Mesenchymal stem cell (in vitro differentiated cells and primary cell): ENCODE measurements at places on chromosomes 3 and 15.

DNA sequence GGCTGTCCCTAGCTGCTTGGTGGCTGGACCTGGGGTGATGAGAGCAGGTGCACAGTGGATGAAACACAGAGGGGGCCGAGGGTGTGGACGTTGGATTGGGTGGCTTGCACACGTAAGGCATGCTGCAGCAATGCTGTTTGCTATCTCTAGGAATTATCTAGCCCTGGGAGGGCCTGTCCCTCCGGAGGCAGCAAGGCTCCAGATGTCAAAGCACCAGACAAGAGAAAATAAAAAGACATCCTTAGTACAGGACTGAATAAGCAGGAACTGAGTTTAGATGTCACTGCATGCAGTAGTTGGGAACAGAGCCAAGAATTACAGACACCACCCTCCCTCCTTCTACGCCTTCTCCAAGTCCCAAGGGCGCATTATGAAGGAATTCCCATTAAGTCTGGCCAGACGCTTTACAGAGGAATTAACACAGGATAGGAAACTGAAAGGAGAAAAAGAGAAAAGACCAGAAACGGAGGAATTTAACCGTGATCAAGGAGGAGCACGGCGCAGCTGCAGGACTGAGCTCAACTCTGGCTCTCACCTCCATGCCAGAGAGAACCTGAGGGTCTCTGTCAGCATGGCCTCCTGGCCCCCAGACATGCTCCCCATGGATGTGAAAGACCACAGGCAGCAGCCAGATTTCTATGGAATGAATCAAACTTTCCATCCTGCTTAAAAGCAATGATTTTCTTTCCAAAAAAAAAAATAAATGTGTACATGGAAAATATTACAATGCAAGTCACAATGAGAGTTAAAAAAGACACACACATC, 13.8 kb downstream of the ATP10A start:
- peak; percentile 27 for DNase-seq

GRCh38 chr3:73535931-73536330, 88.8 kb downstream of the PDZRN3 start:
- H3K4me3 ChIP-seq, result no peak overlapping the region
- H3K27ac ChIP-seq, result no peak overlapping the region
- H3K27me3 ChIP-seq, result no peaks in the 10 kb centered on the region
- peaks cover 6% of the 10 kb centered on the region for H3K36me3 ChIP-seq
- DNase-seq, result no peak
- H3K4me1 ChIP-seq, result peaks cover 2% of the 10 kb centered on the region

DNA sequence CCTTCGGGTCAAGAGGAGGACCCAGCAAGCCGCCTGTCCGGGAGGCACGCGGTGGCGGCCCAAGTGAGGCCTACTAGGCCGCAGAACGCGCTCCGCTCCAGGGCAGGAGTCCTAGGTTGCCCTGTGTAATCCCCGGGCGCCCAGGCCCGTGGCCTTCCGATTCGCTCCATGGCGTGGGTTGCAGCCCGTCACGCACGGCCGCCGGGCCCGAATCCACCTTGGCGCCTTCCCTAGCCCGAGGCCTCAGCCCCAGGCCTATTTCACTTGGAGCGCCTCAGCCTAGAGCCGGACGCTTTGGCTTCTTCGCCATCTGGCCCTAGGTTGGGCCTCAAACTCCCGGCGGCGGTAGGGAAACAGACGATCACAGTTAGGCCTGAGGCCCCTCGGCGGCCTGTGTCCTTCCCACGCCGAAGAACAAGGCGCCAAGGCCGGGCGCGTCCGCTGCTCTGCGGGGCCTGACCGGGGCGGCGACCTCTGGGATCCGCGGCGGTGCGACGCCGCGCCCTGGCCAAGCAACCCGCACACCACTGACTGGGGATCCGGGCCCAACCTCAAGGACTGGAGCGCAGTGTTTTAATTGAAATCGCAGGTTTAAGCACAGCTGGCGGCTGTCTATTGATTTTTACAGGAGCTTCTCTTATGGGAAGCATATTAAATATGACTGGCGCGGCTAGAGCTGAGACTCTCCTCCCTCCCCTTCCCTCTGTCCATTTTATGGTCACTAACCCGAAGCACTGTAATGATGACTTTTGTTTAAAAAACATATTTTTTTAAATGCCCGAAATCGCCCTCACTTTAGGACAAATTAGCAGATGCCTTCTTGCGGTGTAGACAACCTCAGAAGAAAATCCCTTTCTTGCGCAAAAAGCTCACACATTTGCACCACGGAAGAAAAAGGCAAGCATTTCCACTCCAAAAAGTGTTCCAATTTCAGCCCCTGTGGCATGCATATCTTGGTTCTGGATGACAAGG, 3.8 kb upstream of the FEZF2 start:
- peaks cover 18% of the 10 kb centered on the region for H3K4me1 ChIP-seq
- no peak overlapping the region for H3K4me3 ChIP-seq
- no peak overlapping the region for H3K27ac ChIP-seq
- peaks cover 98% of the 10 kb centered on the region for H3K27me3 ChIP-seq
- H3K36me3 ChIP-seq, result no peaks in the 10 kb centered on the region

- H3K4me3 ChIP-seq, result no peak overlapping the region
- no peaks in the 10 kb centered on the region for H3K27me3 ChIP-seq
- H3K4me1 ChIP-seq, result no peaks in the 10 kb centered on the region
- H3K36me3 ChIP-seq, result peaks cover 10% of the 10 kb centered on the region
- no peak overlapping the region for H3K27ac ChIP-seq
These were observed 77.8 kb downstream of the NBEAL2 start for GRCh38 chr3:47057212-47057671.

GRCh38 chr15:33234020-33234461, 39.5 kb upstream of the FMN1 start:
- no peaks in the 10 kb centered on the region for H3K36me3 ChIP-seq
- H3K27me3 ChIP-seq, result peaks cover 21% of the 10 kb centered on the region
- no peak overlapping the region for H3K27ac ChIP-seq
- H3K4me3 ChIP-seq, result no peak overlapping the region
- H3K4me1 ChIP-seq, result peaks cover 1% of the 10 kb centered on the region

GRCh38 chr15:81288616-81289015, 35.3 kb downstream of the STARD5 start:
- H3K4me1 ChIP-seq, result no peaks in the 10 kb centered on the region
- no peak overlapping the region for H3K27ac ChIP-seq
- H3K4me3 ChIP-seq, result no peak overlapping the region
- no peaks in the 10 kb centered on the region for H3K36me3 ChIP-seq
- peaks cover 58% of the 10 kb centered on the region for H3K27me3 ChIP-seq
- no peak for DNase-seq

DNA sequence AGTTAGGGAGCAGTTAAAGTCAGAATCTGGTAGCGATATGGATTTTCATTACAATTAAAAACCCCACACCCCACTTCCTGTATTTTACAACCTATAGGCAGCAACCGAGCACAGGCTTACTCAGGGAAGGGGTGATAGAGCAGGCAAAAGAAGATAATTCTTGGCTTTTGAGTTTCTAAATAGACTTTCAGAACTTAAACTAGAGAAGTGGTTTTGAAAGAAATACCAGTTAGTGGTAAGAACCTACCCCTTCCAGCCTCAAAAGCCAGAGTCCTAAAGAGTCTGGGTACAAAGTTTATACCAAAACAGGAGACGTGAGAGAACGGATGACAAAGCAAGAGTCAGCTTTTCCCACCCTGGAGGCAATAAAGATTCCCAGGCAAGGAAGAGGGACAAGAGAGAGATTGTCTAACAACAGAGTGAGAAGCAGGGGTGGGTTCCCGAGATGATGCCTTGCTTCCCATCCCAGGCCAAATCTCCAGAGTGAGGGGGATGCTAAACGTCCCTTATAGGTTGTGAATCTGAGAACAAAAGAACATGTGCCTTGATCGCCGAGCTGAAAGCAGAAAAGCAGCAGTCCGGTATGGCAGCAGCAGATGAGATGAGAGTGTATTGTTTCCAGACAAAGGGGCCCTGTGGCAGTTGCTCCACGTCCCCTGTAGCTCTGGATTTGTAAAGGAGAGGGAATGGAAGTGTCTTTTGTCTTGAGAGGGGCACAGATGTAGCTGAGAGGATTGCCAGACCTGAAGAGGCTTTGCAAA, 36.8 kb downstream of the KLHL6 start:
- H3K36me3 ChIP-seq, result no peaks in the 10 kb centered on the region
- no peak overlapping the region for H3K27ac ChIP-seq
- no peak for DNase-seq
- H3K27me3 ChIP-seq, result peaks cover 51% of the 10 kb centered on the region
- H3K4me3 ChIP-seq, result no peak overlapping the region

DNA sequence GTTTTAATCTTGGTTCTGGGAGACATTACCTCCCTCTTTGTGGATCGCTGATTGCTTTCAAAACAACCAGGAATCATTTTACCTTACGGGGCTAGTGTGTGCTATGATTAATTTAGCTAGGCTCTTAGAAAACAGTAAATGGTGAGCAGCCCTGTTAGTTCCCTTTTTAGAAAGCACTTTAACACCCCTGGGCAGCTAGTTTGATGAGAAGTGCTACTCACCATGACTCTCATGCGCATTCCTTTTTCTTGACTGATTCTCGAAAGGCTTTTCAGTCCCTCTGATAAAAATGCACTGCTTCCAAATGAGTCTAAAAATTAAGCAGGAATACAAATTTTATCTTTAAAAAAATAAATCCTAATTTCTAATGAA, 75.3 kb upstream of the LEKR1 start:
- H3K27me3 ChIP-seq, result no peaks in the 10 kb centered on the region
- DNase-seq, result no peak
- peak overlapping the region; percentile 97 for H3K27ac ChIP-seq
- H3K36me3 ChIP-seq, result no peaks in the 10 kb centered on the region
- peaks cover 9% of the 10 kb centered on the region for H3K4me1 ChIP-seq
- H3K4me3 ChIP-seq, result no peak overlapping the region

- H3K36me3 ChIP-seq, result peaks cover 23% of the 10 kb centered on the region
- H3K27me3 ChIP-seq, result peaks cover 8% of the 10 kb centered on the region
- no peak for DNase-seq
- H3K4me3 ChIP-seq, result no peak overlapping the region
- H3K4me1 ChIP-seq, result peaks cover 35% of the 10 kb centered on the region
These were observed 1.8 kb upstream of the LAMB2 start for GRCh38 chr3:49134471-49135265.

- H3K4me3 ChIP-seq, result no peak overlapping the region
- H3K36me3 ChIP-seq, result peaks cover 45% of the 10 kb centered on the region
- DNase-seq, result no peak
- no peak overlapping the region for H3K27ac ChIP-seq
- H3K4me1 ChIP-seq, result peaks cover 29% of the 10 kb centered on the region
These were observed 33.0 kb downstream of the ANP32A start for GRCh38 chr15:68787609-68788263.

DNA sequence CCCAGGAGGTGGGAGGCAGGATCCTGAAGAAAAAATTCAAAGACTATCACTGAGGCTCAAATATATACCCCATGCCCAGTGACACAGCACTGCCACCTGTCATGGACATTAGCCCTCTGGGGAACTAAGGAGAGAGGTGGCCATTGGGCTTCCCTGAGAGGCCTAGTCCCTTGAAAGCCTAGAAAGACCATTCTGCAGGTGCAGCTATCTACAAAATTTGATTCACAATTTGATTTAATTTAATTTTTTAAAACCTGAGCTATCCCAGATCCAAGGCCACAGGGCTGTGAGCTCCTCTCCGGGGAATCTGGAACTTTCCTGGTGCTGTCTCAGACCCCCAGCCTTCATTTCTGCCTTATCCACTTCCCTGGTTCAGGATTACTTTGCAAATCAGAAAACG, 16.9 kb upstream of the KLHL24 start:
- H3K4me1 ChIP-seq, result no peaks in the 10 kb centered on the region
- H3K27ac ChIP-seq, result no peak overlapping the region
- no peak for DNase-seq
- peaks cover 26% of the 10 kb centered on the region for H3K27me3 ChIP-seq
- H3K4me3 ChIP-seq, result no peak overlapping the region

- H3K4me1 ChIP-seq, result no peaks in the 10 kb centered on the region
- DNase-seq, result no peak
- no peak overlapping the region for H3K27ac ChIP-seq
- no peaks in the 10 kb centered on the region for H3K36me3 ChIP-seq
- H3K27me3 ChIP-seq, result no peaks in the 10 kb centered on the region
These were observed 62.7 kb downstream of the CERS3 start for GRCh38 chr15:100466073-100466472.

DNA sequence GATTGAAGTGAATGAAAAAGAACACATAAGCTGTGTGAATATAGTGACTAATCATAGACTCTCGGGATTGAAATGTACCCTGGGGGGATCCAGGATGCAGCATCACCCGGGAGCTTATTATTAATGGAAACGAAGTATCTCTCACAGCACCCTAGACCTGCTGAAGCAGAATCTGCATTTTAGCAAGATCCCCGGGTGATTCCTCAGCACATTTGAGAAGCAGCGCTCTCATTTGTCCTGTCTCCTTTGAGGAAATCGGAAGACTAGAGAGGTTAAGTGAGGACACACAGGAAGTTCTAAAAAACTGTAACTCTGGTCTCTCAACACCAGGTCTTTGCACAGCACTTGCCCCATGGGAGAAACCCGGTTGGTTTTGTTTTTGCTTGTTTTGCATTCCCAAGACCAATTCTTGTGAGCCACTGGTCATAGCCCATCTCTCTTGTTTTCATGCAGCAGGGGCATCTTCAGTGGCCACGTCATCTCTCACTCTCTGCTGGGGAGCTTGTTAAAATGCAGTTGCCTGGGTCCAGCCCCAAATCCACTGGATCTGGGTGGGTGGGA, 30.2 kb downstream of the ZNF710 start:
- peaks cover 1% of the 10 kb centered on the region for H3K36me3 ChIP-seq
- H3K4me1 ChIP-seq, result peaks cover 22% of the 10 kb centered on the region
- peak; percentile 85 for DNase-seq
- H3K27me3 ChIP-seq, result no peaks in the 10 kb centered on the region

DNA sequence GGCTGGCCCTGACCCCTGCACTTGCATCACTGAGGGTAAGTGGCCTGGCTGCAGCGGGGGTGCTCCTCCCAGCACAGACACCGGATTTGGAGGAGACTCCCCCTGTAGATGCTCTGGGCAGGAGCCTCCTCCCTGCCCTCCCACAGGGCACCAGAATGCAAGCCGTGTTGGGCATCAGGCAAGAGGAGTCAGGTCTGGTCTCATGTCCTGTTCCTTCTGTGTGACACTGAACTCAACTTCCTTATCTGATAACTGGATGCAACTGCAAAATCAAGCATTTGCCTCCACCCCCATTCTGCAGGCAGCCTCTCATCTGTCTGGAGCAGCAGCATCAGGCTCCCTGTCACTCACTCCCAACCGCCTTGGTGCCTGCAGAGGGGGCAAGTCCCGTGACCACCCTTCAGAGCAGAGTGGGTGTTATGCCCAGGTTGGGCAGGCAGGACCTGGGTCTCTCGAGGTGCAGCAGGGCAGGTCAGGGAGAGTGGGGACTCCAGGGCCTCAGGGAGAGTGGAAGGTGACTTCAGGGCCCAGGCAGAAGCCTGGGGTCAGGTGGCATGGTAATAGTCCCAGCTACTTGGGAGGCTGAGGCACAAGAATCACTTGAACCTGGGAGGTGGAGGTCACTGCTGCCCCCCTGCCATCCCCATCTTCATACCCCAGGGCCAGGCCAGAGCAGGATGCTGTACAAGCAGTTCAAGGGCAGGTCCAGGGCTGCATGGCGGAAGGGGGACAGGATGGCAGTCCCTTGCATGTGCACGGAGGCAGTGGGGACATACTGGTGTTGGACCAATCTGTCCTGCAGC, 10.5 kb upstream of the RPL29 start:
- peaks cover 34% of the 10 kb centered on the region for H3K27me3 ChIP-seq
- H3K4me1 ChIP-seq, result peaks cover 17% of the 10 kb centered on the region
- H3K36me3 ChIP-seq, result no peaks in the 10 kb centered on the region
- no peak overlapping the region for H3K4me3 ChIP-seq
- no peak for DNase-seq

GRCh38 chr15:31106495-31107300, 5.2 kb upstream of the TRPM1 start:
- peaks cover 11% of the 10 kb centered on the region for H3K27me3 ChIP-seq
- no peak overlapping the region for H3K27ac ChIP-seq
- H3K4me3 ChIP-seq, result no peak overlapping the region
- no peak for DNase-seq
- H3K4me1 ChIP-seq, result peaks cover 18% of the 10 kb centered on the region

GRCh38 chr3:16171825-16172224, 2.7 kb upstream of the GALNT15 start:
- no peak overlapping the region for H3K27ac ChIP-seq
- no peak overlapping the region for H3K4me3 ChIP-seq
- no peaks in the 10 kb centered on the region for H3K36me3 ChIP-seq
- no peaks in the 10 kb centered on the region for H3K27me3 ChIP-seq
